ENCODE measurements at places on chromosomes 7 and 10.
A peak's percentile ranks its signal among the peaks of the same experiment; 100 is the strongest.

- no peaks in the 10 kb centered on the region for H3K36me3 ChIP-seq
- no peak for DNase-seq
- H3K4me1 ChIP-seq, result no peaks in the 10 kb centered on the region
- no peak overlapping the region for H3K27ac ChIP-seq
- H3K4me3 ChIP-seq, result no peak overlapping the region
These were observed 123.4 kb upstream of the TARP start for GRCh38 chr7:38396852-38397251.

- H3K27ac ChIP-seq, result no peak overlapping the region
- no peaks in the 10 kb centered on the region for H3K4me1 ChIP-seq
- no peak overlapping the region for H3K4me3 ChIP-seq
- no peaks in the 10 kb centered on the region for H3K27me3 ChIP-seq
- H3K36me3 ChIP-seq, result peaks cover 18% of the 10 kb centered on the region
These were observed 10.0 kb downstream of the HPS1 start for GRCh38 chr10:98436704-98437103.

- no peaks in the 10 kb centered on the region for H3K36me3 ChIP-seq
- H3K4me1 ChIP-seq, result peaks cover 4% of the 10 kb centered on the region
- H3K4me3 ChIP-seq, result peak overlapping the region; percentile 55
These were observed 26.2 kb downstream of the ADK start for GRCh38 chr10:74177140-74177677.

DNA sequence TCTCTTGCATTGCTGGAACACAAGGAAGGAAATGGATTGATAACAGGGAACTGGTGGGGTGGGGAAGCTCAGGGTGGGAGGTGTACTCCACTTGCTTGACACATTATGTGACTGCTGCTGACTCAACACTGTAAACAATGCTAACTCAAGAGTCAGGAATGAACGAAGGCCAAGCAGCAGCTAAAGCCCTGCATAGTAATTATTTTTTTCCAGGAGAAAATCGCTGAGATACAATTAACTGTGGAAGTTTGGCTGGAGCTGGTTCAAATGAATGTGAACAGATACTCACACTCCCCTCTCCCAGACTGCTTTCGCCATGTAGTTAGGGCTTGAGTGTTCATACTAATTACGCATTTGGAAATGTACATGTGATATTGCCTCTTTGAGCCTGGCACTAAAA is 170.9 kb upstream of the AOAH start:
- no peak overlapping the region for H3K27ac ChIP-seq
- H3K27me3 ChIP-seq, result no peaks in the 10 kb centered on the region
- no peak overlapping the region for H3K4me3 ChIP-seq
- no peaks in the 10 kb centered on the region for H3K36me3 ChIP-seq

DNA sequence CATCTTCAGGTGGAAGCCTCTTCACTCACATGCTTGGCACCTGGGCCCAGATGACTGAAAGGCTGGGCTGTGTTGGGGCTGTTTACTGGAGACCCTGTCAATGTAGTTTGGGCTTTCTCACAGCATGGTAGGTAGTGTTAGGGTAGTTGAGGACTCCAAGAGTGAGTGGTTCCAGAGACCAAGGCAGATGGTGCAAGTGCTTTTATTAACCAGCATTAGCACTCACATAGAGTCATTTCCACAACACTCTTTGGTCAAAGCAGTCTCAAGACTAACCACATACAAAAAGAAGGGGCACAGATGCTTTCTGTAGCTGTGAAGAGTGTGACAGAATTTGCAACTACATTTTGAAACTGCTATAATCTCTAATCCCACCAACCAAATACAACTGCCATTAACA is 135.0 kb downstream of the RTKN2 start:
- no peaks in the 10 kb centered on the region for H3K36me3 ChIP-seq
- H3K4me3 ChIP-seq, result no peak overlapping the region
- H3K27me3 ChIP-seq, result no peaks in the 10 kb centered on the region
- DNase-seq, result no peak
- no peaks in the 10 kb centered on the region for H3K4me1 ChIP-seq

All from cardiac muscle cell (in vitro differentiated cells and primary cell).